ENCODE measurements at places on chromosomes 4 and X. TPM values are rescaled to one million over a fixed set of nuclear protein-coding genes. Genes with fewer than 3 reads are reported as not detected.

- no peak for DNase-seq
These were observed 62.3 kb upstream of the ADAMTS3 start for GRCh38 chr4:72631296-72631695.

GRCh38 chr4:2497931-2498330, 29.0 kb downstream of the RNF4 start:
- no peak for DNase-seq

GRCh38 chr4:81504112-81505003, 32.7 kb upstream of the RASGEF1B start:
- no peak for DNase-seq

GRCh38 chrX:11108253-11108941, 2.7 kb upstream of the HCCS start:
- DNase-seq: no peak

- DNase-seq: no peak
These were observed 45.0 kb downstream of the SLC9A7 start for GRCh38 chrX:46713672-46714490.

GRCh38 chrX:45200741-45201234, at the start of gene DIPK2B:
DIPK2B (minus strand) TSS chrX:45200876; CDS start chrX:45200826, 50 bp downstream.
- DNase-seq: peak; percentile 63

FAM133A gene
- not detected for total RNA-seq

HNRNPDL gene
- total RNA-seq: 97.2 TPM

SLC6A14 gene
- total RNA-seq: not detected

USP17L29 gene
- total RNA-seq: not detected
